HuH-7.5 (cell line): ENCODE measurements at places on chromosomes 2 and 18.

- no peak for DNase-seq
These were observed 53.6 kb upstream of the LPIN2 start for GRCh38 chr18:3066341-3067110.

GRCh38 chr2:15563227-15564100 lies 2.3 kb upstream of the NBAS start:
- DNase-seq: no peak

GRCh38 chr2:165794536-165794928 lies 485 bp upstream of the GALNT3 start:
- DNase-seq: peak; percentile 26

GRCh38 chr2:57075226-57075625 lies 891.4 kb downstream of the CCDC85A start:
- no peak for DNase-seq

- no peak for DNase-seq
These were observed 147.4 kb downstream of the ZEB2 start for GRCh38 chr2:144372410-144373080.

DNA sequence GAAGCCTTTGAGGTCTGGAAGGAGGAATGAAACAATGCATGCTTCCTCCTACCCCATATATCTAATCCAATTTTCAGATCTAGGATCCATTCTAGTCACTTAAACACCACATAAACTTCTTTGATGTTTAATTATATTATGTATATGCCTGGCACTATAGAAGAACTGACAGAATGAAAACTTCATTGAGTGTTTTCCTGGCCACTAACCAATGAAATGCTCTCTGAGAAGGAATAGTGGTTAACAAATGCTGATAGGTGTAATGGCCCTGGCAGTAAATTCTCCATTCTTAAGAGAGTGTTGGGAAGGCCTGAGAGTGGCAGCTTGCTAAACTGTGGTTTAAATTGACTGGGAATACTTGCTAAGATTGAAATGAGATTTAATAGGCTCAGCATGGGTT lies 710.0 kb downstream of the LRRTM4 start:
- no peak for DNase-seq

- no peak for DNase-seq
These were observed 13.7 kb upstream of the ZNF532 start for GRCh38 chr18:58850786-58851469.

- DNase-seq: no peak
These were observed 82.7 kb upstream of the CD302 start for GRCh38 chr2:159880729-159881128.

- DNase-seq: no peak
These were observed 79.6 kb downstream of the RAB31 start for GRCh38 chr18:9787712-9788111.

GRCh38 chr2:125855204-125855603 lies 800.8 kb upstream of the GYPC start:
- DNase-seq: no peak

DNA sequence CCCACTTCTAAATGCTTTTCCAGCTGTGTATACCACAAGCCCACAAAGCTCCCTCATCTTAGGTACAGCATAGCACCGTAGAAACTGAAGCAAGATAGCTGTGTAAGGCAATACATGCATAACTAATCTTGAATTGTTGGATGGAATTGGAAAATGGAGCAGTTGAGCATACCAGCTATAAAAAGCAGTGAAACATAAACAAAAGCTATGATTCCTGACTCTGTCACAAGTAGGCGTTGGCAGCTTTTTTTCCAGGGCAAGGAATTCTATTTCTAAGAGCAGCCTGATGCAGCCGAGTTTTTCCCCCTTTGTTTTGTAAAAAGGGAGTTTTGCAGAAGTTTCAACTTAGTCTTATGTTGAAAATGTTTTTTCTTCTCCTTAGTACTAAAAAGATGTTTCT lies 32.4 kb downstream of the MOGAT1 start:
- DNase-seq: no peak

DNA sequence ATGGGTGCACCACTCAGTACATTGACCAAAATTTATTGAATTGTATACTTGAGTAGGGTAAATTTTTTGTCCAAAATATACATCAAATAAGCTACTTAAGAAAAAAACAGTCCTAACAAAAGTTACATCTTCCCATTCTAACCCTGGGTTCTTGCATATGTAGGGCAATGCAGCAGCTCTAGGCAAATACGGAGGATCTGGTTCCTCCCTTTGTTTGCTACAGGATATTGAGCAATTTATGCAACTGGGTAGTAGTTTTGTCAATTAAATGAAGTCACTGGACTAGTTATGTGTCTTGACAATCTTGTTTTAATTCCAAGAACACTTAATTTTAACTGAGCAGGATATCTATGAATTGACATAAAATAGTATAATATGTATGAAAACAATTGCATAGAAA lies 1507.2 kb upstream of the PIK3C3 start:
- no peak for DNase-seq

DNA sequence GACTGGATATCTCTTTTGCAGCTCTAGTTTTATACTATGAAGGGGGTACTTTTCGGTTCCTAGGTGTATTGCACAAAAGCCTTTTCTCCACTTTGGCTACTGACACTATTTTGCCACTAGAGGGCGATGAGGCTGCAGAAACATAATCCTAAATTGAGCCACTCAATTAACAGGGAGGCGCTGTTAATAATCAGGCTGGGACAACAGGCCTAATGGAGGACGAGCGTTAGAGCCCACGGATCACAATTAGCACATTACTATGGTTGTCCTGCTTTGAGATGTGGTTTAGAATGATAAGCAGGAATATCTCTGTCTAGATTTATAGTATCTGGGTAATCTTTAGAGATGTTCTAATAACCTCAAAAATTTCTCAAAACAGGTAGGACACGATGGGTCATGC lies 62.2 kb upstream of the PMAIP1 start:
- peak; percentile 15 for DNase-seq

DNA sequence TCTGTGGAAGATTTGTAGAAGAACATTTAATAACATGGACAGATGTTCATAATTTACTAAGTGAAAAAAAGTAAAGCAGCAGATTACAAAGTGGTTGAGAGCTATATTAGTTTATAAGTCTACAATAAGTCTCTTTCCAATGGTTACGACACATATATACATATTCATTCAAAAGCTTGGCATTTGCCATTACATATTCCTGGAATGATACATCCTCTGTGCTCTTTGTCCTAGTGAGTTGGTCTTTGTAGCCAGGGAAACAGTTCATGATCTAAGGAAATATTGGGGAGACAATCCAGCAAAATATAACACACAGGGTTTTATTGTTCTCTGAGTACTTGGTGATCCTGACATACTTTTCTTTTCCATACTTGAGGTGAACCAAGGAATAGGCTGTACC lies 32.5 kb upstream of the SOS1 start:
- no peak for DNase-seq

- DNase-seq: no peak
These were observed 157.6 kb upstream of the NRP2 start for GRCh38 chr2:205524656-205525055.

- no peak for DNase-seq
These were observed 145.8 kb downstream of the LAMA3 start for GRCh38 chr18:23835091-23835490.

DNA sequence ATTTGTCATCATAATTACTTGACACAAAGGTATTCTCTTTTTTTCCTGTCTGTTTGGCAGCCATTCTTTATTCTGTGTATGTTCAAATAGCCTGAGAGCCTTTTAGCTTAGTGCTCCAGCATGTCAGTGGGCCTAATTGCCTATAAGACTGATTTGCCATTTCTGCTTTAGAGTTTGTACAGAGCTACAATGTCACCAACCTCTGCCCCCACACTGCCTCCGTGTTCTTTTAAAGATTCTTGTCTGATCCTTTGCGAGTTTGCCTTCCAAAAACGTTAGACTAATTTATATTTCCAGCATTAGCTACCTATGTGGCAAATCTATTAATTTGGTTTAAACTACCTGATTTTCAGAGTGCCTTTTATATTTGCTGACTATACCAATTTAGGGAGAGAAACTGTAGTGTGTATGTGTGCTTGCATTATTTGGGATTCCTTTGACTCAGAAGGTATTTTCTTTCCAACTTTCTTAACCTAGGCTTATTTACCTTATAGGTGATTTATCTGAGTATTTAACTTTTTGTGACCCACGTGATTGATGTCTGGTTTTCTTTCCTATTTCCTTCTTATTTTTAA lies 70.8 kb downstream of the FAM117B start:
- DNase-seq: no peak

DNA sequence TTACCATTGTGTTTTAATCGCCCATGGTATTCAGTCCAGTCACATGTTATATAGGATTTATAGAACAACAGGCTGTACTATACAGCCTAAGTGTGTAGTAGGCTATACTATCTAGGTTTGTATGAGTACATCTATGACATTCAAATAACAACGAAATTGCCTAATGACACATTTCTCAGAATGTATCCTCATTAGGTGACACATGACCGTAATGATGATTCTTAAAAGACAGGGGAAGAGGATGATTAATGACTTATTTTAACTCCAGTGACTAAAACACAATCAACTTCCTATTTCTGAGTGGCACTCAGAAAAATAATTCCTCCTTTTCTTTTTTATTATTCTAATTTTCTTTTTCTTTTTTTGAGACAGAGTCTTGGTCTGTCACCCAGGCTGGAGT lies 63.0 kb upstream of the ACSL3 start:
- no peak for DNase-seq

DNA sequence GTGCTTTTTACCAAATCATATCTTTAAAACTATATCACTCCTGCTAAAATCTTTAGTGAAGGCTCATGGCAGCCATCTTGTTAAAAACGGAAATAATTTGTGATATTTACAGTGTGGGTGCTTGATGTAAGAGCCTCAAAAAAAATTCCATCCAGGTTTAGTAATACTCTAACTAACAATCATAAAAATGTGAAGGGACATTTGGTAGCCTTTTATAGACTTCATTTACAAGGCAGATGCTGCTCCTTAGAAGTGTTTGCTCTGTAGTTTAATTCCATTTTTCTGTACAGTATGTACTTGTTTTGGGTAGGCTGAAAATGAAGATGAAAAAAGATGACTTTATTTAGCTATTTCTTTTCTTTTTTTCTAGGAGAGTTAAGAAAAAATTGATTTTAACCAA lies 525.0 kb downstream of the ZEB2 start:
- DNase-seq: no peak

GRCh38 chr2:229287823-229288222 lies 16.7 kb upstream of the PID1 start:
- no peak for DNase-seq

DNA sequence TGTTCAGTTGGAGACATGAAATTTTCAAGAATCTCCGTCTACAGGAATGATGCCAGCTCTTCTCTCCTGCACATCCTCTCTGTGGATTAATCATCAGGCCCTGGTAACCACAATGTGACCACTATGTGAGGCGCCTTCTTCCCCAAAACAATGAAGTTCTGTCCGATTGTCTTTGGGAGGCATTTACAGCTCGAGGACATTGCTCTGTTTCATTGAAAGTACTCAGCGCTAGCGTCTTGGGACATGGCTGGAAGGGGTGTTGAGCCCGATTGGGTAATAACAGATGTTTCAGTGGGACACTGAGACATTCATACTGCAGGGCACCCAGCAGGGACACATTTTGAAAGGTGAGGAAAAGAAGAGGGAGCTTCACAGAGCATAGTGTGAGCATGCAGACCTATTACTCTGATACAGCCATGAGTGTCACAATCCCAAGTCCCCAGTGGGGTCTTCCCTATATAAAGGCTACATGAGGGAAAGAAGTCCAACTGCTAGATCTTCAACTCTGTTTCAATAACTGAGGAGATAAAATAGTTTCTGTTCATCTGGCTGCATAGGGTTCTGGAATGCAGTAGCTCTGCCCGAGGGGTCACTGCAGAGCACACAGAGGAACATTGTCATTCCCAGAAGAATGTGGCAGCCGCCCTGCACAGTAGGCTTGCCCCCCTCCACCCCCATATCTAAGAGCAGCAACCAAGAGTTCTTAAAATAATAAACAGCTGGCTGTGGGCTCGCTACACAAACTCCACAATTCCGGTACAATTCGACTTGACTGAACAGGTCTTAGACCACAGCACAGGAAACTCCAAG lies 237.3 kb downstream of the OSR1 start:
- no peak for DNase-seq

- no peak for DNase-seq
These were observed 7.0 kb downstream of the CRYGA start for GRCh38 chr2:208156439-208156838.

DNA sequence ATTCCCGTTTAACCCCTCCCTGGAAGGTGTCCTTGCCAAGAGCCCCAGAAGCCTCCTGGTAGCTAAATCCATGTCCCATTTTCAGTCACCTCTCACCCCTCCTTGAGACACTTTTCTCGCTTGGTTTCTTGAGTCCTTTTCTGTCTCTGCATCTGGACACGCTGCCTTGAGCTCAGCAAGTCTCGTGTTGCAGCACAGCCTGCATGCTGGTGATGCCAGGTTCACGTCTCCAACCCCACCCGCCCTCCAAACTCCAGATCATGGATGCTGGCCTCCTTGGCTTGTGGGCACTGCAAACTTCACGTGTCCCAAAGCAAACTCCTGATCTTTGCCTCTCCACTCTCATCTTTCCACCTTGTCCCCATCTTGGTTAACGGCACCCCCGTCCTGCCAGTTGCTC lies 39.3 kb downstream of the CENPO start:
- DNase-seq: no peak

GRCh38 chr2:139685090-139685983 lies 905.1 kb upstream of the NXPH2 start:
- DNase-seq: no peak

DNA sequence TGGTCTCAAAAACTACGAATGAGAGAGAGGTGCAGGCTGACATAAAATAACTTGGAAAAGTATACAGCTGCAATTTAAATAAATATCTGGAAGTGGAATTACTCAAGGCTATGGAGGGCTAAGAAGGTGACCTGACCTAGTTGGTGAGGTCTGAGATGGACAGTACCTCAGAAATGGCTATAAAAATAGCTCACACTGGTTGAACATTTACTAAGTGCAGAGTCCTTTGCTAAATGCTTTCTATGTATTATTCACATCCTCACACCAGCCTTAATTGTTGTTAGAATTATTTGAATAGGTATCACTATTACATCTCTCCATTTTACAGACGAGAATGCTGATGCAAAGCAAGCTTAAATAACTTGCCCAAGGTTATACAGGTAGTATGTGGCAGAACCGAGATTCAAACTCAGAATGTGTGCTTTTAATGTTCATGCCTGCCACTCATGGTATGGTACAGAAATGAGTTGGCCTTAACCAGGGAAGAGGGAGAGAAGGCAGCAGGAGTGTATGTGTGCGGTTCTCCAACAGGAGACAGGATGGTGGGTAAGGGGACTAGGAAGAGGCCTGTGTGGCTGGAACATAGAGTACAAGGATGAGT lies 37.4 kb downstream of the MRPL44 start:
- no peak for DNase-seq

DNA sequence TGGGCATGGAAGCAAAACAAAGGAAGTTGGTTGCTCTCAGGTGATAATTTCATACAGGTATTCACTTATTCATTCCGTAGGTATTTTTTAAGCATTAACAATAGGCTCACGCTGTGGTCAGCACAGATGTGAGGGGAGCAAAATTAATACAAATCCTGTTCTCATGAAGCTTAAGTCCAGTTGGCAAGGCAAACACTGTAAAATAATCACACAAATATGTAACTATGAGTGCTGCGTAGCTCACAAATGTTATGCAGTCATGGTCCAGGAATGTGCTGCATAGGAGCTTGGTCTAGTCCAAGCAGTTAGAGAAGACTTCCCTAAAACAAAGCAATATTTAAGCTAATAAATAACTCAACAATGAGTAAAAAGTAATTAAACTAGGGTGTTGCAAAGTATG lies 23.9 kb downstream of the SP5 start:
- no peak for DNase-seq

GRCh38 chr2:238638982-238639628 lies 208.8 kb upstream of the TWIST2 start:
- no peak for DNase-seq
